ENCODE measurements at places on chromosomes 7 and 10.

- no peak for DNase-seq
These were observed 453.4 kb downstream of the LRMDA start for GRCh38 chr10:75884808-75885207.

DNA sequence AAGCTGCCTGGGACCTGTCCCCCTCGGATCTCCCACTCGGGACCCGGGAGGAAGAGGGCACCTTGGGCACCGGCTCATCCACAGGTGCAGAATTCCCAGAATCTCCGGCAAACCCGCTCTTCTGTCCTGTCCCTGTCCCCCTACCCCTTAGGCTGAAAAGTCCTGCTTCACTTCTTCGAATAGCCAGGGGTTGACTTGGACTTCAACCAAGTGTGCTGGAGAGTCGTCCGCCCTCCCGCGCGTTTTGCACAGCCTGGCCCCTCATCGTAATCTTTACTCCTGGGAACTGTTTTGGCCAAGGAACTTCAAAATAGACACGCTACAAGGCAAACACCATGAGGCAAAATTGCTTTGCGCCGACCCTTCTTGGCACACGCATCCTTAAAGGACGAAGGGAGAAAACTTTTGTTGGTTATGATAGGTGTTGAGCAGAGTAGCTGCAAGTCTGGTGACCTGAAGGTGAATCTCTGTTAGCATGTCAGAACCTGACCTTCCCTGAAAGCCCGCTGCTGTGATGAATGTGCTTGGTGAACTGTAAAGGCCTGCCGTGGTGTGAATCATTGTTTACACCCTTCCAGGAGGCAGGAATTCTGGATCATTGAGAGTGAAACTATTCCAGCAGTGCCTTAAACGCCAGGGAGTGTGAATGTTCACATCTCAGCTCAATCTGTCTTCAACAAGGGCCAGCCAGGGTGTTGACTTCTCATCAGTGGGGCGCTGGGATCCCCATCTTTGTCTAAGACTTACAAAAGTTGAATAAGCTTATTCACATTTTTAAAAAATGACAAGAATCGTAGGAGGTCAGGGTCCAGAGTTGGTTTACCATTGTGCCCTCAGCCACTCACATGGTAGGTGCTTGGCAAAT is 589 bp upstream of the RAPGEF5 start:
- DNase-seq = no peak

- no peak for DNase-seq
These were observed 41.7 kb upstream of the DUSP5 start for GRCh38 chr10:110456046-110456445.

- DNase-seq = no peak
These were observed 119.4 kb downstream of the VIPR2 start for GRCh38 chr7:159025161-159025779.

DNA sequence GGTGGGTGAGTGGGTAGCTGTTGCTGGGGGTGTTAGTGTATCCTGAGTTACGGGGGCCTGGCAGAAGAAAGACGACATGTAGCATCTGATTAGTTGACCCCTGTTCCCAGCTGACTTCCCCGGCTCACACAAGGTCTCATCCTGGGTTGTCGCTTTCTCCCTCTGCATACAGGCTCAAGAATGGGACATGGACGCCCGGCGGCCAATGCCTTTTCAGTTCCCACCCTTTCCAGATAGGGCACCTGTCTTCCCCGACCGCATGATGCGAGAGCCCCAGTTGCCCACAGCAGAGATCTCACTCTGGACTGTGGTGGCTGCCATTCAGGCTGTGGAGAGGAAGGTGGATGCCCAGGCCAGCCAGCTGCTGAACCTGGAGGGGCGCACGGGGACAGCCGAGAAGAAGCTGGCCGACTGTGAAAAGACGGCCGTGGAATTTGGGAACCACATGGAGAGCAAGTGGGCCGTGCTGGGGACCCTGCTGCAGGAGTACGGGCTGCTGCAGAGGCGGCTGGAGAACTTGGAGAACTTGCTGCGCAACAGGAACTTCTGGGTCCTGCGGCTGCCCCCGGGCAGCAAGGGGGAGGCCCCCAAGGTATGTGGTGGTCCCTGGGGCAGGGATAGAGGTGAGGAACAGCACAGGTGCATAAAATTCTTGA is 2.9 kb downstream of the ZNF282 start:
- no peak for DNase-seq

- peak; percentile 49 for DNase-seq
These were observed 22.3 kb downstream of the IMPDH1 start for GRCh38 chr7:128387216-128388144.

GRCh38 chr7:2120841-2121830 is 111.6 kb downstream of the MAD1L1 start:
- DNase-seq = no peak

- DNase-seq = no peak
These were observed 29.2 kb upstream of the MKX start for GRCh38 chr10:27774831-27775230.

GRCh38 chr10:35611750-35612149 is 6.6 kb downstream of the GJD4 start:
- no peak for DNase-seq

DNA sequence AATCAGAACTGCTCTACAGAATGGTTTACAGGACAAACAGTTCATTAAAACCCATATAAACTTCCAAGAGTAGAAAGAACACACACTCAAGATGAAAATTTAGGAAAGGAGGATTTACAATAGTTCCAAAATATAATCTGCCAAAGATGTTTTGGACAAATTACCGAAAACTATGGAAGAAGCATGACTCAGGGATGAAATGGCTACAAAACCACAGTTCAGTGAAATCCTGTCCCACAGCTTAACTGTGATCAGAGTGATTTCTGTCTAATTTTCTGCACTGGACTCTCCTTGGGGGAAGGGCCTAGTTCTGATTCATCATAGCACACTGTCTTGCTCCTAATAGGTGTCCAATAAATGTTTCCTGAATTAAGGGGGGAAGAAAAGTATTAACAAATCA is 82.2 kb downstream of the HIPK2 start:
- no peak for DNase-seq

DNA sequence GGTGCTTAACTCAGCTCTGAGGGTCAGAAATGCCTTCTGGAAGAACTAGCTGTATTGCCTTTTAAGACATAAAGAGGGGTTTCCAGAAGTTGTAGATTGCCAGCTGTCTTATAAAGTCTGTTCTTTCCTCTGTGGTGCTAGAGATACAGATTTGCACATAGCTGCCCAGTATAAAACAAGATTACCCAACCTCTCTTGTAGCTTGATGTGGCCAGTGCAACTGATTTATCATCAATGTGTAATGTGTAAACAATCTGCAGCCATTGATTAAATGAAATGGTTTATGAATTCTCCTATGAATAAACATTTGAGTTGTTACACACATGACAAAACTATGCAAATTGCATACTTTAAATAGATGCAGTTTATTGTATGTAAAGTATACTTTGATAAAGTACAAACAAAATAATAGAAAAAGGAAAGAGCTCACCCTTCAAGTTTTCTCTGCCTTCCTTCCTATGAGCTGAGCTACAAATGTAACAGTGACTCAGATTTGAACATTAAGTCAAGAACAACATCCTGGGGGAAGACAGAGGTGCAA is 195.2 kb downstream of the TMEM26 start:
- no peak for DNase-seq

- no peak for DNase-seq
These were observed 95.0 kb downstream of the PON1 start for GRCh38 chr7:95229301-95229700.

- DNase-seq = no peak
These were observed 12.9 kb downstream of the ZSCAN25 start for GRCh38 chr7:99629643-99630042.

- no peak for DNase-seq
These were observed 4.6 kb downstream of the KCNIP2 start for GRCh38 chr10:101839002-101839401.

Data from stimulated activated CD4-positive, alpha-beta T cell treated with anti-CD3 and anti-CD28 coated beads, Interleukin-12 subunit alpha, Interleukin-12 subunit beta, amount 100 ng/mL, for 24 hours (primary cell).